Fibroblast of the aortic adventitia (primary cell): ENCODE measurements at places on chromosomes 12 and 14. TPM values are rescaled to one million over a fixed set of nuclear protein-coding genes. Genes with fewer than 3 reads are reported as not detected.

GRCh38 chr12:119681728-119682638 is 14.1 kb downstream of the PRKAB1 start:
- no peak for DNase-seq

DNA sequence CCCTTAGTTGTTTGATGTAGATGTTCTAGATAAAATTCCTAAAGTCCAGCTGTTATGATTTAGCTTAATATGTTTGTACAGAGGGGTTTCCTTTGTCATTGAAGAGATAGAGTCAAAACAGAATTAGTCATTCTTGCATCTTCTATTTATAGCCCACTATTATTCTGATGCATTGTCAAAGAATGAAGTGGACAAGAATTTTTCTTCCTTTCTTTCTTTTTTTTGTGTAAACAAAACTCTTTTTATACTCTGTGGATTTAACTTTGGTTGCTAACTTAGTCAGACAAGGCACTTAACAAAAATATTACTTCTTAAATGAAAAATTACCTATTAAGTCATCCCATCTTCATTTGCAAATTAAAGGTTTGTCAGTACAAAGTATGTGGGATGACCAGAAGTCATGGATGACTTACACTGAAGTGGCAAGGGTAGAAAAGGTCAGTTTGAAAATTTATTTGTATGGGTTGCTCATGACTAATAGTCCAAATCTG is 215.6 kb upstream of the DDHD1 start:
- peak; percentile 76 for DNase-seq

- DNase-seq, result no peak
These were observed 13.5 kb upstream of the CMKLR1 start for GRCh38 chr12:108352591-108352990.

DNA sequence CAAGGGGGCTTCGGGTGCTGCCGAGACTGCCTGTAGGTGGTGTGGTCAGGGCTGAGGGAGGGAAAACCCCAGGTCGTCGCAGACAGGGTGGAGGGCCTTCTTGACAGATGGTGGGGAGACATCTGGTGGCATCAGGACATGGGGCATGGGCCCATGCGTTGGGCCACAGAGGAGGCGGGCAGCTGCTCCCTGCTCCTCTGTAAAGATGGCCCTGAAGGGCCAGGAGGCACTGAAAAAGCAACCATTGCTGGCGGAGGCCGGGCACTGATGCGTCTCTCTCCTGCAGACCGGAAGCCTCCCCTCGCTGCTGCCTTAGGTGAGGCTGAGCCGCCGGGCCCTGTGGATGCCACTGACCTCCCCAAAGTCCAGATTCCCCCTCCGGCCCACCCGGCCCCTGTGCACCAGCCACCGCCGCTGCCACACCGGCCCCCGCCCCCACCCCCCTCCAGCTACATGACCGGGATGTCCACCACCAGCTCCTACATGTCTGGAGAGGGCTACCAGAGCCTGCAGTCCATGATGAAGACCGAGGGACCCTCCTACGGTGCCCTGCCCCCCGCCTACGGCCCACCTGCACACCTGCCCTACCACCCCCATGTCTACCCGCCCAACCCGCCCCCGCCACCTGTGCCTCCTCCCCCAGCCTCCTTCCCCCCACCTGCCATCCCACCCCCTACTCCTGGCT is 28.8 kb downstream of the CCNK start:
- no peak for DNase-seq

DNA sequence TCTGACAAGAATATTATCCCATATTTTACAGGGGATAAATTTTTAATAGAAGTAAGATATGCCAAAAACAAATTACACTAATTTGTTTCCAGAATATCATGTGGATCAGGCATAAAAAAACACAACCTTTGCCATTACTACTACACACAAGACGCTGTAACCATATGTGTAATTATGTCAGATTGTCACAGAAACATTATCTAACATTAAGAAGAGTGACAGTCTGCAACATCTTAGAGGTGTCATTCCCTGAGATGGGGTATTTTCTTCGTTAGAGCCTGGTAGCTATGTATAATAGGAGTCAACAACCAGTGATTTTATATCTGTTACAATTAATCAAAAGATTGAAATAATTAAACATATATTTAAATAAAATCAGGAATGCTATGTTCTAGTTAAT is 518.9 kb downstream of the RERGL start:
- no peak for DNase-seq

DNA sequence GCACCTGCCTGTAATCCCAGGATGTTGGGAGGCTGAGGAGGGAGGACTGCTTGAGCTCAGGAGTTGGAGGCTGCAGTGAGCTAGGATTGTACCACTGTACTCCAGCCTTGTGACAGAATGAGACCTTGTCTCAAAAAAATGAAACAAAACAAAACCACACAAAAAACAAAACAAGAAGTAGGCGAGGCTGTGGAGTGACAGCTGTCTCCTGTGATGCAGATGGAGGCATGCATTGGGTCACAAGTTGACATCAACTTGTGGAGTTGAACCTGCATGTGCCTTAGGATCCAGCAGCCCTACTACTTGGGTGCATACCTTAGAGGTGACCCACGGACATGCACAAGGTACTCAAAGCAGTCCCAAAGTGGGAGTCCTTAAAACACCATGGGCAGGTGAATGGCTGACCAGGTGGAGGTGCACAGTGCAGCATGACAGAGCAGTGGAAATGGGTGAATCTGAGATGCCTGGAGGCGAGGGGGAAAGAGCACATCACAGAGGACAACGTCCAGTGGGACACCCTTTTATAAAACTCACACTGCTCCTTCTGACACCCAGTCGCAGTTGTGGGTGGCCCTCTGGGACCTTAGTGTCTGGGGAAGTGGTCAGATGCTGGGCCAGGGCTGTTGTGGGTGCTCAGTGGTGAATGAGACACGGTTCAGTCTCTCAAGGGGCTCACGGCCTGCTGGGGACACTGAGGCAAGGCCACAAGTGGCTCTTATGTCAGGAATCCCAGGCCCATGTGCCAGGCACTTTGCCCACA is 12.7 kb downstream of the PLBD2 start:
- no peak for DNase-seq

GRCh38 chr12:47950856-47951468 is 12.4 kb upstream of the TMEM106C start:
- no peak for DNase-seq

DNA sequence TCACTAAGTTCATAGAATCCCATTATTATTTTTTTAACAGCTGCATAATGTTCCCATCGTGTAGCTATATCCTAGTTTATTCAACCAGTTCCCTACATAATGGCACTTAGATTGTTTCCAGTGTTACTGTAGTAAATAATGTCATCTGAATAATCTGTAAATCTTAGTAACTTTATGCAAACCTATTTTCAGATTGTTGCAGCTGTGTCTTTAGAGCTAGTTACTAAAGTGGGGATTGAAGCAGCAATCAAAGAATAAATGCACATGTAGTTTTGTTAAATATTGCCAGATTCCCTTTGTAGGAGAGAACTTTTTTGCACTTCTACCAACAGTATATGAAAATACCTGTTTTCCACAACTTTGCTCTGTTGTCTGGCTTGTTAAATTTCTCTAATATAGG is 13.1 kb downstream of the ARID2 start:
- no peak for DNase-seq

DNA sequence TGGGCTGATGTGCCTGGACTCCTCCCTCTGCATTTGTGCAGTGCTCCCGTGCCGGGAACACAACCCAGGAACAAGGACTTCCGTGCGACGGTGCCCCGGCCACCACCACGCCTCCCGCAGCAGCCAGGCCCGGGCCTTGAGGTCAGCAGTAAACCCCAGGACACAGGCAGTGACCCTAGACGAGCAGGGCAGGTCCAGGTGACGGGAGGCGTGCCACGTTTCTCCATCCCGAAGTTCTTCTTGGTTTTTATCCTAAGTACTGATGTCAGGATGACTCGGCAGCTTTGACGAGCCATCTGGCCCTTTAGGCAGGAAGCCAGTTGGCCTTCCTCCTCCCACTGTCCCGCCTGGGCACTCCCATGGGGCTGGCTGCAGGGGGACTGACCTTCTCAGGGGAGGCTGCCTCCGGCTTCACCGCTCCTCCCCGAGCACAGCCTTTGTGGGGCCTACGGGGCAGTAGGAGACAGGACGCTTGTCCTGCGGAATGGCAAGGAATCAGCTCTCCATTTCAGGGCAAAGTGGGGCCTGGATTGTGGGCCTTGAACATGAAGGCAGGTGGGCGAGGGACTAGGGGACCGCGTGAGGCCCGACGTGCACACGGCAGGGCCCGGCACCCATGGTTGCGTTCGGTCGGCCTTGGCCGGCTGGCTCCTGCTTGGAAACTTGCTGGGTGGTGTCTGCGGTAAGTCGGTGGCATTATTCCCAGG is 94.1 kb downstream of the FBXL14 start:
- DNase-seq, result peak; percentile 60

GRCh38 chr12:19095756-19096480 is 33.6 kb upstream of the PLEKHA5 start:
- peak; percentile 83 for DNase-seq

- no peak for DNase-seq
These were observed 11.5 kb downstream of the CBLN3 start for GRCh38 chr14:24417832-24418491.

DNA sequence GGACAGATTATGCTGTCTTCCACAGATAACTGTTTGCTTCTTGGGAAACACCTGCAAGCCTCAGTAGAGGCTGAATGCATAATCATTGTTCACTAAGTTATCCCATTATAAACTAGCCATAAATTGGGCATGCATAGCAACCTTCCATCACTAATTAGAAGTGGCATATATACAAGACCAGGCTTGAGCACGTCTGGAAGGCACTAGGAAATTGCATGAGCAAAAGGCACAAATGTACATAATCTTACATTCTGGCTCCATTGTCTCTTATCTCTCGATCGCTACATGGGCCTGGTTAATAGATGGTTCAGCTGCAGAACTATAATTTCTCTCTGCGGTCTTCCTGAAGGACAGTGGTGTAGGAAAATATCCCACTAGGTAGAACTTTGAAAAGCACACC is 679.2 kb downstream of the RPL10L start:
- DNase-seq, result no peak

DNA sequence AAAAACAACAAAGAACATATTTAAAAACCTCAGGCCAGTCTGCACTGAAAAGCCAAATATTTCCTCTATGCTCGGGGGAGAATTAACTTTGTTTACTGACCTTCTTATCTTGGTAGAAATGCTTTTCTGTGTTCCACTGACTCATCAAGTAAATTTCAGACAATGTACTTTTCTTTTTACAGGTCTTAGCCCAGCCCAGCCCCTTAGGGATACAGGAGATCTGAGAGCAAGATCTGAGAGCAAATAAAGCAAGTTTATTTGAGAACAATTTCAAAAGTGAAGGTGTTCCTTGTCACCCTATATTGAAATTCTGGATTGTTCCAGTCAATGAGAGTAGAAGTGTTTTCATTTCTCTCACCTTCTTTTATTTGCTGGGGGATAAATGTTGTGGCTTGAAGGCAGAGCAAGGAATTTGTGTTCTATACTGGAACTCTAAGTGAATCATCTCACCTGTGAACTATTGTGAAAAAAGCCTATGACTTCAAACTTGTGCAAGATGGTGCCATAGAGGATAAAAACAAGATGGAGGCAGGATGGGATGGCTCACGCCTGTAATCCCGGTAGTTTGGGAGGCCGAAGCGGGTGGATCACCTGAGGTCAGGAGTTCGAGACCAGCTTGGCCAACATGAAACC is 7.9 kb upstream of the GPRC5A start:
- DNase-seq, result peak; percentile 76

- DNase-seq, result peak; percentile 94
These were observed 167.4 kb upstream of the HMGA2 start for GRCh38 chr12:65656891-65657351.

GRCh38 chr14:50087341-50088116 is 28.8 kb downstream of the VCPKMT start:
- DNase-seq, result no peak

- peak; percentile 58 for DNase-seq
These were observed 601 bp downstream of the ZNF839 start for GRCh38 chr14:102320033-102320660.

- peak; percentile 91 for DNase-seq
These were observed 151.7 kb upstream of the FUT8 start for GRCh38 chr14:65260786-65261185.

GRCh38 chr14:101112351-101113107 is 209.0 kb upstream of the RTL1 start:
- DNase-seq, result no peak

CMKLR1 gene
- total RNA-seq, result 0.54 TPM in 1 of 2 replicates, not detected in the other

MSI1 gene
- total RNA-seq, result not detected in 2 replicates

TMPRSS12 gene
- total RNA-seq, result not detected in 2 replicates

KCNH3 gene
- total RNA-seq, result 0.08 and 0.18 TPM in 2 replicates

TEX52 gene
- not detected in 2 replicates for total RNA-seq

WIF1 gene
- total RNA-seq, result under 0.01 TPM in 1 of 2 replicates, not detected in the other

STAC3 gene
- 0.90 and 3.8 TPM in 2 replicates for total RNA-seq

ACSS3 gene
- total RNA-seq, result 24.5 and 25.3 TPM in 2 replicates

KRT8 gene
- 5.4 and 15.4 TPM in 2 replicates for total RNA-seq

MANSC4 gene
- total RNA-seq, result not detected in 2 replicates

CLEC2B gene
- total RNA-seq, result 16.5 and 58.1 TPM in 2 replicates

PRH2 gene
- not detected in 2 replicates for total RNA-seq

AHNAK2 gene
- 78.4 and 164 TPM in 2 replicates for total RNA-seq
